Upper lobe of right lung (tissue), 1 donor: ENCODE measurements at places on chromosomes 7 and 10. TPM values are rescaled to one million over a fixed set of nuclear protein-coding genes. Genes with fewer than 3 reads are reported as not detected.
A peak's percentile ranks its signal among the peaks of the same experiment; 100 is the strongest.

VWDE gene
- 0.90 TPM for total RNA-seq

- no peak overlapping the region for H3K4me3 ChIP-seq
- no peak for DNase-seq
- H3K36me3 ChIP-seq = no peaks in the 10 kb centered on the region
- no peak overlapping the region for H3K27ac ChIP-seq
- no peaks in the 10 kb centered on the region for H3K27me3 ChIP-seq
Observed at GRCh38 chr10:91653219-91653870, 20.5 kb upstream of the PPP1R3C start.

JAKMIP3 gene
- total RNA-seq = 0.32 TPM

DNA sequence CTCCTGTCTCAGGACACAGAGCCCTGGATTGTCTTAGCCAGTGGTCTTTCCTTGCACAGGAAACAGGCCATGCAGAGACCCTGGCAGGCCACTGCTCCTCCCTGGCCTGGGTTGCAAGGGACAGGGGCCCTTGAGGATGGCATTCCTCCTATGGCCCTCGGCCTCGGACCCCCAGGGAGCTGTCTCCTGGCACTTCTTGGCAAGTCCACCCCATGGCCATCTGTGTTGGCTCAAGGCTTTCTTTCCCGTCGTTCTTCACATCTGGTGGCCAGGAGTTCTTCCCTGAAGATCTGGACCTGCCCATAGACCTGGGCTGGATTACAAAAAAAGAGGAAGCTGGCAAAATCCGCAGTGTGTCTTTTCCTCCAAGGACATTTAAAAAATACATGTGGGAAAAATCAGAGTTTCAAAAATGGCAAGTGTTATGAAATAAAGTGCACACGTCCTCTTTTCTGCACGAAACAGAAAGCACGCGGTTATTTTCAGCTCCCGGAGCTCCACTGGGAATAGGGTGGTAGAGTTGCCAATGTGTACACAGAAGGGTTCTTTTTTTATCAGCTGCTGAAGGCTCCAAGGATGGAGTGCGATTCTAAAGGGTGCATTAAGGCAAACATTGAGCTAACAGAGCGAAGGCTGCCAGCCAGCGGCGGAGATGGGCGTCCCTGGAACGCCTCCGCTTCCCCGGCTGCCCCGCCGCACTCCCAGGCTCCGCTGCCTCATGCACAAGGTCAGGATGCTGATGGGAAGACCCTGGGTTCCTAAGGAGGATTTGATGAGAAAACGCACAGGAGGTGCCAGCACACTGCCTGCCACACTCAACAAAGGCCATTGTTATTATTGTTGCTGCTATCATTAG lies 62.8 kb upstream of the FAM20C start:
- no peaks in the 10 kb centered on the region for H3K36me3 ChIP-seq
- peak overlapping the region; percentile 14 for H3K4me3 ChIP-seq
- DNase-seq = no peak
- H3K4me1 ChIP-seq = peaks cover 15% of the 10 kb centered on the region
- H3K27me3 ChIP-seq = no peaks in the 10 kb centered on the region
- H3K27ac ChIP-seq = peak overlapping the region; percentile 30

GRCh38 chr10:85547460-85548023 lies 819.1 kb downstream of the GRID1 start:
- H3K27ac ChIP-seq = no peak overlapping the region
- no peak for DNase-seq
- no peaks in the 10 kb centered on the region for H3K27me3 ChIP-seq
- H3K4me1 ChIP-seq = no peaks in the 10 kb centered on the region

GRCh38 chr10:69696073-69696731 lies 66.2 kb downstream of the FAM241B start:
- no peak overlapping the region for H3K4me3 ChIP-seq
- DNase-seq = no peak
- H3K4me1 ChIP-seq = no peaks in the 10 kb centered on the region
- H3K27ac ChIP-seq = no peak overlapping the region
- H3K36me3 ChIP-seq = no peaks in the 10 kb centered on the region
- H3K27me3 ChIP-seq = no peaks in the 10 kb centered on the region

- no peaks in the 10 kb centered on the region for H3K27me3 ChIP-seq
- H3K4me1 ChIP-seq = peaks cover 15% of the 10 kb centered on the region
- no peak for DNase-seq
- H3K4me3 ChIP-seq = no peak overlapping the region
- peaks cover 37% of the 10 kb centered on the region for H3K36me3 ChIP-seq
- H3K27ac ChIP-seq = no peak overlapping the region
Observed at GRCh38 chr7:44398953-44399574, 73.7 kb upstream of the CAMK2B start.

- no peak overlapping the region for H3K4me3 ChIP-seq
- no peaks in the 10 kb centered on the region for H3K27me3 ChIP-seq
- H3K27ac ChIP-seq = no peak overlapping the region
- DNase-seq = no peak
Observed at GRCh38 chr10:108836362-108836761, 1086.9 kb downstream of the XPNPEP1 start.

DNA sequence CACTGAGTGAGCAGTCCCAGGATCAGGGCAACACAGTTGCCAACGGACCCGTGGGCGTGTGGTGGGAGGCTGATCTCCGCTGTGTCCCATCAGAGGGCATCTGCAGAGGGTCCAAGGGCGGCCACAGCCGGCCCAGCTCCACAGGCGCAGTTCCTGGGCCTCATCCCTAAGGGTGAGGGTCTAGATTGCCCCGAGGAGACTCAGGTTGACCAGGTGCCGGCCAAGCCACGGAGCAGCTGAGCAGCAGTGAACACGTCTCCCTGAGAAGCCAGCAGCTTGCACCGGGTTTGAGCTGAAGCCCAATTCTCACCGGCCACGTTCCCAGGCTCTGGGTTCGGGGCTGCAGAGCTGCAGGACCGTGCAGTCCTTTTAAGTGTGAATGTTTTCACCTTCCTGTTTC lies 58.8 kb upstream of the ADGRA1 start:
- H3K4me3 ChIP-seq = no peak overlapping the region
- H3K27ac ChIP-seq = no peak overlapping the region
- H3K4me1 ChIP-seq = no peaks in the 10 kb centered on the region
- DNase-seq = no peak
- H3K36me3 ChIP-seq = no peaks in the 10 kb centered on the region

ADARB2 gene
- total RNA-seq = 1.2 TPM
